Skeletal muscle cell (primary cell): ENCODE measurements at places on chromosomes 2 and 18.
A peak's percentile ranks its signal among the peaks of the same experiment; 100 is the strongest.

DNA sequence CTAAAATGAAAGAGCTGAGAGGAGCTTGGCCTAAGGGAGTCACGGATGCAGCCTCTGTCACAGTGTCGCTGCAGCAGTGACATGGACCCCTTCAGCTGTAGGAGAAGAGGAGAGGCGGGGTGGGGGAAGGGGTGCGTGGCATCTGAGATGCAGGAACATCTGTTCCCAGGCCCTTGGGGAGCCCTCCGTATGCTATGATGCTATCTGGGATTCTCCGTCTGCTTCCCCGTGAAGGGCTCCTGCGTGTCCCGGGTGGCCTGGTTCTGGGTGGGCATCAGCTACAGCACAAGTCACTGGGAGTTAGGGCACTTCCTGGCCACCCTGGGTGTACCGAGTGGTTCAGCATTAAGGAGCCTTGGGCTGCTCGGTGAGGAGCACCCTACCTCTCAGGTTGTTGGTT, 35.6 kb upstream of the B3GNT7 start:
- no peak for DNase-seq

GRCh38 chr2:119958670-119959268, 54.1 kb upstream of the EPB41L5 start:
- DNase-seq: no peak

GRCh38 chr2:189514104-189514503, 66.5 kb downstream of the SLC40A1 start:
- no peak for DNase-seq

DNA sequence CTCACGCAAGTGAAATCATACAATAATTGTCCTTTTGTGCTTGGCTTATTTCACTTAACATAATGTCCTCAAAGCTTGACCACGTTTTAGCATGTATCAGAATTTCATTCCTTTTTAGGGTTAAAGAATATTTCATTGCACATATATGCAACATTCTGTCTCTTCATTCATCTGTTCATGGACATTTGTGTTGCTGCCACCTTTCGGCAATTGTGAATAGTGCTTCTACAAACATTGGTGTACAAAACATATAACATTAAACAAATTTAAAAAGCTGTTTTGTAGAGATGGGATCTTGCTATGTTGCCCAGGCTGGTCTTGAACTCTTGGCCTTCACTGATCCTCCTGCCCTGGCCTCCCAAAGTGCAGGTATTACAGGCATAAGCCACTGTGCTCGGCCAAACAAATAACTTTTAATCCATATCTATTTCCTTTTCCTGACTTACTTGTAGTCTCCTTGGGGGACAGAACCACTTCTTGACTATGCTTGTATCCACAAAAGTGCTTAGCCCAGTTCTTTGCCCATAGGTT, 209.3 kb downstream of the SLC4A3 start:
- no peak for DNase-seq

- DNase-seq: no peak
These were observed 8.0 kb downstream of the AGFG1 start for GRCh38 chr2:227479865-227480475.

DNA sequence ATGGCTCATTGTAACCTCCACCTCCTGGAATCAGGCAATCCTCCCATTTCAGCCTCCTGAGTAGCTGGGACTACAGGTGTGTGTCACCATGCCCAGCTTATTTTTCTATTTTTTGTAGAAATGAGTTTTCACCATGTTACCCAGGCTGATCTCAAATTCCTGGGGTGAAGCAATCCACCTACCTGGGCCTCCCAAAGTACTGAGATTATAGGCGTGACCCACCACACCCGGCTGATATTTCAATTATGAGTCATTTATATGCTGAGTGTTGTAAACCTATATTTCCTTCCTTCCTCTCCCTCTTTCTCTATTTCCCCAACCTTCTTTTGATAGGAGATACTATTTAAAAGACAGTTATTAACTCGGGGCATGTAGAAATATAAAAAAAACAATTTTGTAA, 469.6 kb upstream of the ID2 start:
- DNase-seq: no peak

DNA sequence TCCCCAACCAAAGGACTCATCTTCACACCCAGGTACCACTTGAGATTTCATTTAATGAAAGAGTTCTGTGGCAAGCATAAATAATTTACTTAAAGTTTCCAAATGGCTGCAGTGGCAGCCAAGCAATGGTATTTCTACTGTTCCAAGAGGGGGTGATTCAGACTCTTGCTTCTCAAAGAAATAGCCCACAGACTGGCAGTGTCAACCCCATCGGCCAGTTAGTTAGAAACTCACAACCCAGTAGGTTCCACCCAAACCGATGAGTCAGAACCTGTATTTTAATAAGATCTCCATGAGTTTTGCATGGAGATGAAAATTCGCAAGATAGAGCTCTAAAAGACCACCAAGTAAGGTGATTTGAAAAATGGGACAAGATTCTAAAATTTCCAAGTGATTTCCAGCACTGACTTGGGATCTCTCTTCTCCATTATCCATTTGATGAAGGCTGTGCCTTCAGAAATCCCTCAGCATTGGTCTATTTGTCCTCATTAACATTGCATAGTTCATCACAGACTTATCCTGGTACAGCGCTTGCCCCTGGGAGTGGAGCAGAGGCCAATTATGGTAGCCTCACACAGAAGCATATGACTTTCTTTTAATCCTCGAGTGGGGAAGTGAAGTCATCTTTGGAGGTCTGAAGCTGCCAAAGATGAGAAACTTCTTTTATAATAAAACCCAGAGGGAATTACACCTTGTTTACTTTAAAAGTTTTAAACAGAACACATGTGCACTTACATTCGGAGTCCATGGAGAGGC, 361.4 kb upstream of the ID2 start:
- DNase-seq: no peak

DNA sequence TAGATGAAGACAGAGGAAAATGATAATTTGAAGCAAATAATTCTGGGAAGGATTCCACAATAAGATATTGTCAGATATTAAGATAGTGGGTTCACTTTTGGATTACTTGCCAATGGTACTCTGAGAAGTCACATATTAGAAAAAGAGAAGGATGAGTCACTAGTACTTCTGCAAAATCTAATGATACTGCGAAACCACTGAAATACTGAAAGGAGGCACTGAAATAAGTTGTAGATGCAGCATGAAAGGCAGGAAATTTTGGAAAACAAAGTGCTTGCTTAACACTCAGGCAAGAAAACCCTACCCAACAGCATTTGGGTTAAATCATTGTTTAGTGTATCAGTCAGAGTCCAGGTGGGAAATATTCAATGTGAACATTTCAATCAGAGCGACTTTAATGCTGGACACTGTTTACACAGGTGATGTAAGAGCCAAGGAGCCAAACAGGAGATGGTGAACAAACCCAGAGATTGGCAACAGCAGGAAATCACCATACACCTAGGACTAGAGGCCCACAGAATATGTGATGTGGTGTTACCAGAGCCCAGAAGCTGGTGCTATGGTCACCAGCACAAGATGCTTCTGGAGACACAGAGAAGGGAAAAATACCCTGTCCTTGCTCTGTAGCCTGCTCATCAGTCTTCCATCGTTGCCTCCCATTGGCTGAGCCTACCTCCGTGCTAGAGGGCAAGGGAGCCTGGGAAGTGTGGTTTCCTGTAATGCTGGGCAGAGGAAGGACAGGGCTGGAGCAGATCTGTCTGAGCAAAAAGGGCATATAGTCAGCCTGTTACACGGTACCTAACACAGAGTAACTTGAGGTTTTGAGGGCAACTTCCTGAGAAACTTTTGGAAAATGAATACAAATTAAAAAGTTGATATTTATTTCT, 204.7 kb upstream of the ITGA4 start:
- no peak for DNase-seq

DNA sequence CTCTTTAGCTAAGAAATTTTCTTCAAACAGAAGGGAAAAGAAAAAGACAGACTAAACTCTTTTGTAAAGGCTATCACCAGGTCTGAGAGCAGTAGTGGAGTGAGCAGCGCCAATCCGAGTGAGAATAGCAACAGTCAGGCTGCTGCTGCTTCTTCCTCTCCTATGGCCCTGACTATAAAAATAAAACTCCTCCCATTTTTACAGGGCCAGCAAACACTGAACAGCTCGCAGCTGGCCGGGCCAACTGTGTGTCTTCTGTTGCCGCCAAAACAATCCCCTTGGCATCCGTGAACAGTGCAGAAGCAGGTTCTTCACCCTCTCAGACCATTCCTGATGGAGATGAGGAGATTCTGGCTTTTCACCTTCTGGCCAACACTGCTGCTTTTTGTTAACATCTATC, 124.5 kb downstream of the CNTNAP5 start:
- DNase-seq: no peak

DNA sequence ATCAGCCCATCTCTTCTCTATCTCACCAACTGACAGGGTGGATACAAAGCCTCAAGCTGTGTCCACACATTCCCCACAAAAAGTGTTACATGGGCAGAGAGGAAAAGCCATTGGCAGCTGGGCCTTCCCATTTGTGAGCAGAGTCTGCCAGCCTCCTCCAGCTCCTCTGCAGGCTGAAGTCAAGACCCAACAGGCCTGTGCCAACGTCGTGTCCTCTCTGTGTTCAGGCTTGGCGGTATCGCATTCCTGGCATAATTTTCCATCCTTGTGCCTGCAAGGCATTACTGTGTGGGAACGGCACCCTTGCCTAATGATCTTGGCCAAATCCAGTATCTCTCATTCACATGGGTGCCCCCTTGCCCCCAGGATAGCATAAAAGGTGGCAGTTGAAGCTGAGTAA, 41.5 kb upstream of the APCDD1 start:
- DNase-seq: no peak

DNA sequence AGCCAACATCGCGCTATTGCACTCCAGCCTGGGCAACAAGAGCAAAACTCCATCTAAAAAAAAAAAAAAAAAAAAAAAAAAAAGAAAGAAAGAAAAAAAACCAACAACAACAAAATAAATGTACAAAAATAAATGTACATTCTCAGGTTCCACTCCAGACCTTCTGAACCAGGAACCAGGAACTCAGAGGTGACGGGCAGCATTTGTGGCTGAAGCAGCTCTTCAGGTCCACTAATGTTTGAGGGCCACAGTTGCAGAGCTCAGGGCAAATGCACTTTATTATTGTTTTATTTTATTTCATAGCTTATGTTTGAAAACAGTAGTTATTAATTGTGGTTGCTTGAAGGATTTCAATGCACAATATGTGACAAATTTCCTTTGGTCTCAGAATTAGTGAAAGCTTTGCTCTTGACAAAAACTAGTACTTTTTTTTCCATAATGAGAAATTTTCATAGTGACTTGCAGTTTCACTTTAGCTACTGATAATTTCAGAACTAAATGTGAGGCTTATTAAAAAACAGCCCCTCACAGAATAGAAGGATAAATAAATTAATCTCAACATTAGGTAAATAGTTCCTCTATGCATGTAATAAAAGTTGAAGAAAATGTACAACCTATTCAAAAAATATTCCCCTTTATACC, 378.4 kb upstream of the SPHKAP start:
- no peak for DNase-seq

DNA sequence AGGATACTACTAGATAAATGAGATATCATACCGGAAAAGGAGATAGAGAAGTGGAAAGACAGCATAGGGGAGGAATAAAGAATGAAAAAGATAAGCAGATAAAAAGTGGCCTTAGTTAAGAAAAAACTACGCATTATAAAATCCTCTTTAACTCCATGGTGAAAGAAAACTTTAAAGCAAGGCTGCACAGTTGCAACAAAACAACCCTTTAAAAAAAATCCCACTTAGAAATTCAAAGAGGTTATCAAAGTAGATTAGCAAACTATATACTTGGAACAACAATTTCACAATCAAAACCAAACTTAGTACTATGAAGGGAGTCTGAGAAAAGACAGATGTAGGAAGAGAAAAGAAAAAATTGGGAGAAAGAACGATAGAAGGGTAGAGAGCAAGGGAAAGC, 133.4 kb upstream of the OSR1 start:
- DNase-seq: no peak

GRCh38 chr2:51065276-51065675, 33.3 kb upstream of the NRXN1 start:
- DNase-seq: no peak

DNA sequence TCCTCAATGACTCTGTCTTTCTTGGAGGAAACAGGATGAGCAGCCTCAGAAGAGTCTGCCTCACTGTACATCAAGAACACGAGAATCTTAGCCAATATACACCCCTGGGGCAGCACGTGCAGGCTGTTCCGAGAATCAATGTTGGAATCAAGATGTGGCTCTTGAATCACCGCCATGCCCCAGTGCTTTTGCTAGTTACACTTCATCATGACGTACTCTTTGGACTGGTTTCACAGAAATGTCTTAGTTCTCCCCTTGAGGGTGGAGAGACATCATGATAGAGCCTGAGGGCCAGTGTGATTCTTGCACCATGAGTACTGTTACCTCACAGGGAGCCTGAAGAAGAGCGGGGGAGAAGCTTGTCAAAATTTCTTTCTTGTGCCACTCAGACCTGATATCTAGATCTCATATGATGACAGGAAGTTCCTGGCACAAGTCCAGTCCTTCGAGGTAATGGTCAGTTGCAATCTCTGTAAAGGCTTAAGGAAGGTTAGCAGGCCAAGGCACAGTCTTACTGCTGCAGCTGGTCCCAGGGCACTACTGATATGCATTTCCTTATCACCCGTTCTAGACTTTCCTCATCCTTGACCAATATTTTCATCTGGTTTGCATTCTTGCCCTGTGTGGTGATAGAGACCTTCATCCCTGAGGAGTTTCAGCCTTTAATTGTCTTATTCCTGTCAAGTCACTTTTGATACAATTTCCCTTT, 28.2 kb upstream of the STAT4 start:
- peak; percentile 98 for DNase-seq

DNA sequence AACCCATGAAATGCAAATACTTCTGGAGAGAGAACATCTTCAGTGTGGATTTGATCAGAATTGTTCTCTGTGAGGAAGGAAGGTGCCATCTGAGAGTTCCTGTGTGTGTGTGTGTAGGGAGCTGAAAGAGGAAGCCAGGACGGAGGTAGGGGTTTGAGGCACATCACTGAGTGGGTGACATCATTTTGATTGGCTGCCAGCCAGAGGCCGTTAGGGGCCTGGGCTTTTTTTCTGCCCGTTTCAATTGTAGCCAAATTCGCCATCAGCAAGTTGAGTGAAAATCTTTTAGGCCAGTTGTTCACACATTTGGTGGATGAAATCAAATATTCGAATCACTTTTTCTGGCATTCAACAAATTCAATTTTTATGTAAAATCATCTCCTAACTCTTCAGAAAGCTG, 48.9 kb downstream of the TSN start:
- DNase-seq: no peak

DNA sequence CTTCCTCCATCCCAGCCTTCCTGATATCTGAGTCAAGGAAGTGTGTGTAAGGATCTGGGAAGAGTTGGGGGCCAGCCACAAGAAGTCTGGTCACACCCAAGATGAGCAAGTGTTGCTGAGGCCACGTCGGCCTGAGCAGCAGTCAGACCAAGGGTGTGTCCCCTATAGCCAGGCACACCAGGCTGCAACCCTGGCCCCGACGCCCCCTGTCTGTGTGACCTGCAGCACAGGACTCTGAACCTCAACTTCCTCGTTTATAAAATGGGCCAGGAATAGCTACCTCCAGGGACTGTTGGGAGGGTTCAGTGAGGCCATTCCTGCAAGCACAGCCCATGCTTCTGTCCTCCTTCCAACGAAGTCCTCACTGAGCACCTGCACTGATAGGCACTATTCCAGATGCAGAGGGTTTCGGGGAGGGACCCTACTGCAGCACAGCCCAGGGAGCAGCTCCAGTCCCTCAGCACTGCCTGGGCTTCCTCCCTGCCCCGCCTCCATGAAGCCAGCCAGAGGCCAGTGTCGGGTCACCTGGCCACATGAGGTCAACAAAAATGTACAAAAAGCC, 13.3 kb downstream of the LIMS2 start:
- no peak for DNase-seq

- DNase-seq: peak; percentile 16
These were observed 245.0 kb downstream of the PTGR3 start for GRCh38 chr18:74963820-74964446.
